Chondrocyte (in vitro differentiated cells): ENCODE measurements at places on chromosomes 2 and 18. TPM values are rescaled to one million over a fixed set of nuclear protein-coding genes. Genes with fewer than 3 reads are reported as not detected.

- peaks cover 12% of the 10 kb centered on the region for H3K27me3 ChIP-seq
- H3K36me3 ChIP-seq: no peaks in the 10 kb centered on the region
- H3K27ac ChIP-seq: no peak overlapping the region
- no peak overlapping the region for H3K4me3 ChIP-seq
- DNase-seq: no peak
Measured at GRCh38 chr2:14967729-14968128, 335.2 kb downstream of the LRATD1 start.

PLEKHH2 gene
- total RNA-seq: 4.9 to 13.7 TPM (median 5.5 TPM) in 3 replicates

DNA sequence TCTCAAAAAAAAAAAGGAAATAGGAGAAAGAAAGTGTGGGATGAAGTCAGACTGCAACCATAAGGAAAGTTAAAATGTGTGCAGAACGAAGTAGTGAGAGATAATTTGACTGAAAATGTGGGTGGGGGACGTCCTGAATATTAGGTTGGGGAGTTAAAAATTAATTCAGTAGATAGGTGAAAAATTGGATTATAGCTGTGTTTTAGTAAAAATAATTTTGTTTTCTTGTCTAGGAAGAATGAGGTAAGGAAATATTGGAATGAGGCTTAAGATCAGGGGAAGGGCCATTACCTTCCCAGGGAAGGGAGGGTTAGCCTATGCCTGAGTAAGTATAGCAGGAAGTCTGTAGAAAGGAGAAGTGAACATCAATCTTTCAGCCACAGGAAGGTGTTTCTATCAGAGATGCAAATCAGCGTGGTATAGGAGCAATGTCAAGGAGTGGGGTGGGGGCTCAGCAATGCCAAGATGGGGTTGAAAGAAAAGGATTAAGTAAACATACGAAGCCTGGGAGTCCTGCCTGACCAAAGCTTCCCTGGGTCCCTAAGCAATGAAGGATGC is 250.9 kb downstream of the PIEZO2 start:
- no peaks in the 10 kb centered on the region for H3K27me3 ChIP-seq
- no peak overlapping the region for H3K27ac ChIP-seq
- no peak overlapping the region for H3K4me3 ChIP-seq
- DNase-seq: no peak
- H3K4me1 ChIP-seq: peaks cover 36% of the 10 kb centered on the region
- H3K36me3 ChIP-seq: peaks cover 9% of the 10 kb centered on the region

GRCh38 chr2:142585785-142586184 is 291.7 kb upstream of the KYNU start:
- H3K4me1 ChIP-seq: peaks cover 5% of the 10 kb centered on the region
- no peak for DNase-seq
- no peaks in the 10 kb centered on the region for H3K36me3 ChIP-seq
- H3K27me3 ChIP-seq: no peaks in the 10 kb centered on the region
- no peak overlapping the region for H3K4me3 ChIP-seq

MYL1 gene
- not detected in 3 replicates for total RNA-seq

GRCh38 chr2:14587119-14587518 is 45.4 kb upstream of the LRATD1 start:
- no peak overlapping the region for H3K4me3 ChIP-seq
- H3K27ac ChIP-seq: no peak overlapping the region
- H3K4me1 ChIP-seq: no peaks in the 10 kb centered on the region
- no peaks in the 10 kb centered on the region for H3K36me3 ChIP-seq
- no peak for DNase-seq
- H3K27me3 ChIP-seq: peaks cover 5% of the 10 kb centered on the region

DNA sequence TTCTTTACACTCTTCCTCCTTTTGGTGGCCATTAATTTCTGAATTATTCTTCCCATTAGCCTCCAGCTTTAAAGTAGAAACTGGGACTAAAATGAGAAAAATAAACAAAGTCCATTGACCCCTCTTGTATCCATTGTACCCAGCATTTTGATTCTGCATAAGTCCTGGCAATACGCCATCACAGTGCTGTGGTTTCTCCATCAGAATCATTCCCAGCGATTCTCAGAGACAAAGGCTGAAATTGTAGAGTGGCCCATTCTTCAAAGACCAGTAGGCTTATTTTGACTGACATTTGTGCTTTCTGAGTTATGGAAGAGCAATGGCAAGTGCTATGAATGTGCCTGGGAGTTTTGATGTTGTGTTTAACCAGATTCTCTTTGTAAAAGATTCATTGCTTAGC is 199.3 kb upstream of the GALNT5 start:
- H3K27me3 ChIP-seq: no peaks in the 10 kb centered on the region
- no peak overlapping the region for H3K27ac ChIP-seq
- no peak for DNase-seq
- H3K4me3 ChIP-seq: no peak overlapping the region
- no peaks in the 10 kb centered on the region for H3K4me1 ChIP-seq
- no peaks in the 10 kb centered on the region for H3K36me3 ChIP-seq

DNA sequence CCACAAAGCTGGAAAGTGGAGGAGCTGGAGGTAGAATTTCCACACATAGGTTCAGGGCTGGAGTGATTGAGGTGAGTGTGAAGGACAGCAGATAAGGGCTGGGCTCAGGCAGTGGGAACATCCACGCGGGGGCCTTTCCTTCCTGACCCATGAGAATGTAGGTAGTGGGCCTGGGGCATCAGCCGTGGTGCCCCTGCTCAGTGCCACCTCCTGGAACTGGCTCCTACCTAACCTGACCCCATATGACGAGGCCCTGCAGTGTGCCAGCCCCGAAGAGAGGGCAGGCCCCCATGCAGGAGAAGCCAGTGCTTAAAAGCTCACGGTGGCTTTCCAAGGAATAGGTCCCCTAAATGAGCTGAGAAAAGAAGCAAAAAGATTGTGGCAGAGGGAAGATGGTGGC is 66.2 kb downstream of the HS6ST1 start:
- no peak for DNase-seq
- H3K27ac ChIP-seq: no peak overlapping the region
- H3K27me3 ChIP-seq: no peaks in the 10 kb centered on the region
- H3K36me3 ChIP-seq: no peaks in the 10 kb centered on the region

GRCh38 chr2:118021356-118021755 is 7.5 kb upstream of the CCDC93 start:
- H3K36me3 ChIP-seq: no peaks in the 10 kb centered on the region
- no peaks in the 10 kb centered on the region for H3K4me1 ChIP-seq
- no peak for DNase-seq
- no peak overlapping the region for H3K27ac ChIP-seq

ASTL gene
- not detected in 3 replicates for total RNA-seq

MERTK gene
- total RNA-seq: 3.1 to 6.4 TPM (median 3.2 TPM) in 3 replicates

VIT gene
- total RNA-seq: 0.15 to 2.6 TPM in 2 of 3 replicates, not detected in the other

MAPK4 gene
- total RNA-seq: 0.28 to 0.30 TPM in 2 of 3 replicates, not detected in the other

AQP12B gene
- total RNA-seq: not detected in 3 replicates

ACADL gene
- not detected in 3 replicates for total RNA-seq

- DNase-seq: no peak
- no peak overlapping the region for H3K27ac ChIP-seq
- no peaks in the 10 kb centered on the region for H3K27me3 ChIP-seq
- H3K4me3 ChIP-seq: no peak overlapping the region
- H3K4me1 ChIP-seq: peaks cover 36% of the 10 kb centered on the region
Measured at GRCh38 chr2:9846554-9846953, 3.3 kb downstream of the TAF1B start.

GRCh38 chr2:192030289-192030688 is 164.4 kb downstream of the TMEFF2 start:
- no peak overlapping the region for H3K4me3 ChIP-seq
- DNase-seq: no peak
- H3K4me1 ChIP-seq: no peaks in the 10 kb centered on the region
- no peaks in the 10 kb centered on the region for H3K27me3 ChIP-seq

ONECUT2 gene
- 0.05 to 0.08 TPM (median 0.05 TPM) in 3 replicates for total RNA-seq

- H3K4me3 ChIP-seq: no peak overlapping the region
- H3K27ac ChIP-seq: peak overlapping the region; percentile 95
- H3K36me3 ChIP-seq: peaks cover 16% of the 10 kb centered on the region
Measured at GRCh38 chr18:58541789-58542425, 87.0 kb downstream of the ALPK2 start.

DNA sequence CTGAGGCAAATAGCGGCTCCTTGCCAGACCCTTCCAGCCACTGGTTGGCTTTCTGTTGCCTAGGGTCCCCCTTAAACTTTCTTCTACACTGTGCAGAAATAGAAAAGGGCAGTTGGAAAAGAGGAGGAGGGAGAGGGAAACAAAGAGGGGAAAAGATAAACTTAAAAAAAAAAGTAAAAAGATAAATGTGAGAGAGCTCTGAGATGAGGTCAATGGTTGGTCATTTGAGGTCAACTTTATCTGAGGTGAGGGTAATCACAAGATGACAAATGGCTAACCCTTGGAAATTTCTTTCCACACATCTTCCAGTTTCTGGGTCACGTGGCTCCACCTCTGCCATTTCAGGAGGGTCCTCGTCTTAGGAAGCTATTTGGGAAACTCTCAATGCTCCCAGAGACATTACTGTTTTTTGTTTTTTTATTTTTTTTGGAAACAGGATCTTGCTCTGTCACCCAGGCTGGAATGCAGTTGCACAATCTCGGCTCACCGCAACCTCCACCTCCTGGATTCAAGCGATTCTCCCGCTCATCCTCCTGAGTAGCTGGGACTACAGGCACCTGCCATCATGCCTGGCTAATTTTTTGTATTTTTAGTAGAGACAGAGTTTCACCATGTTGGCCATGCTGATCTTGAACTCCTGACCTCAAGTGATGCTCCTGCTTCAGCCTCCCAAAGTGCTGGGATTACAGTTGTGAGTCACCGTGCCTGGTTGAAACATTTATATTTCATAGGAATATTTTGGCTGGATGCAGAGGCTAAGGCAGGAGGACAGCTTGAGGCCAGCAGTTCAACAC is 199.9 kb downstream of the TGIF1 start:
- no peak overlapping the region for H3K4me3 ChIP-seq
- H3K27me3 ChIP-seq: no peaks in the 10 kb centered on the region
- no peak for DNase-seq
- H3K36me3 ChIP-seq: no peaks in the 10 kb centered on the region

DNA sequence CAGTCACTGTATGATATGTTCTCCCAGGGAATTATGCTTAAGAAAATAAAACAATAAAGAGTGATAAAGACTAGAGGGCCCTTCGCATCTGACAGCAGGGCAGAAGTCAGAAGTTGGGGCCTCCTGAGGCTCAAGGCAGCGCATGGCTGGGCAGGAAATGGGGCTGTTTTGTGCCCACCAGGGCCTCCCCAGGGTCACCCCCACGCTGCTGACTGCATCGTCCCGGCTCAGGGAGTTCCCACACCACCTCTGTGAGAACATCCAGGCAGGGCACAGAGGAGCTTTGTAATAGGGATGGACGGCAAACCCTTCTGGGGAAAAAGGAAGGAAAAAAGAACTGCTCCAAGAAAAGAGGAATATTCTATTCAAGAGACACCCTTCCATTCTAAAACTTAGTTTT is 41.2 kb downstream of the PAX3 start:
- no peaks in the 10 kb centered on the region for H3K4me1 ChIP-seq
- no peak overlapping the region for H3K27ac ChIP-seq
- peaks cover 9% of the 10 kb centered on the region for H3K27me3 ChIP-seq
- H3K36me3 ChIP-seq: no peaks in the 10 kb centered on the region
- DNase-seq: no peak
- H3K4me3 ChIP-seq: no peak overlapping the region

ITM2C gene
- total RNA-seq: 114 to 215 TPM (median 208 TPM) in 3 replicates

DNA sequence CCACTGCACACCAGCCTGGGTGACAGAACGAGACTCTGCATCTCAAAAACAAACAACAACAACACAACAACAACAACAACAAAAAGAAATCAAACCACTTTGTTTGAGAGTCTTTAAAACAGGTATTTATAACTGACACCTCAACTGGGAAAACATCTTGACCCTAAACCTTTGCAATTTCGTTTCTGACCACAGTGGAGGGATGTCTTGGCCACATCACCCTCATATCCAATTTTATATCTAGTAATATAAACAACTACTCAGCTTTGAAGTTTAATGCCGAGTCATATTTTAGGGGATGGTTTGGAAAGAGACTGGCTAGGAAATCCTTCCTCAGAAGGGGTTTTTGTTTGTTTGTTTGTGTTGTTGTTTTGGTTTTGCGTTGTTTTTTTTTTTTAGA is 37.8 kb upstream of the RMDN2 start:
- no peak overlapping the region for H3K27ac ChIP-seq
- no peaks in the 10 kb centered on the region for H3K27me3 ChIP-seq
- no peaks in the 10 kb centered on the region for H3K36me3 ChIP-seq
- H3K4me3 ChIP-seq: no peak overlapping the region

KCNK3 gene
- 0.77 to 2.9 TPM (median 2.8 TPM) in 3 replicates for total RNA-seq

PDCD1 gene
- not detected in 3 replicates for total RNA-seq

DNA sequence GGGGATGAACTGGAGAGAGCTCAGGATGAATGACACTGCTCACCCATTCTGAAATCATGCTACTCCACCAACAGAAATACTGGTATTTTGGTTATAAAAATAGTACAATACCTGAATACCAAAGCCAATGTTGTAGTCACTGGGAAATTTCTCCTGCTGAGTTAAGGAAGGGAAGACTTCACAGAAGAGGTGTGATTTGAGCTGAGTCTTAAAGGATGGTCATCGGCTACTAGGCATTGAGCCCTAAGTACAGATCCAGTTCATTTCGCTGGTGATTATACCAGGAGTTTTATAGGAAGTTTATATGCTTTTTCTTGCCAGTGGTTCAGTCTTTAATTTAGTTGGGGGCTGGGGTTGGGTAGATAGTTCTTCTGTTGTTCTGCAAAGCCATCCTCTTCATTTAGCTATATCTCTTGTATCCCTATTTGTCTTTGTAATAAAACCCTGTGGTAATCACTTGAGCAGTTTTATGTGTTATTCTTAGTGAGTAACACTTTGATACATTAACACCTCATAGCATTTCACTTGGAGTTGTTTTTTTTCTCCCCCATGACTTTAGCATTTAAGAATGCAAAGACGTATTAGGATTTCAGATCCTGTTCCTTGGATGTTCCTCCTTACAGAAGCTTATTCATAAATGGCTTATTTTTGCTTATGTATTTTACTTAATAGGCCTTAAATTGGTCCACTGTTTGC is 239.9 kb upstream of the FOSL2 start:
- no peak overlapping the region for H3K4me3 ChIP-seq
- DNase-seq: no peak
- H3K4me1 ChIP-seq: peaks cover 29% of the 10 kb centered on the region
- no peaks in the 10 kb centered on the region for H3K27me3 ChIP-seq
- peaks cover 6% of the 10 kb centered on the region for H3K36me3 ChIP-seq

GRCh38 chr2:66324909-66325528 is 109.9 kb upstream of the MEIS1 start:
- H3K4me3 ChIP-seq: no peak overlapping the region
- H3K27me3 ChIP-seq: peaks cover 20% of the 10 kb centered on the region

- no peak for DNase-seq
- H3K36me3 ChIP-seq: no peaks in the 10 kb centered on the region
- H3K4me1 ChIP-seq: peaks cover 5% of the 10 kb centered on the region
- H3K27me3 ChIP-seq: no peaks in the 10 kb centered on the region
Measured at GRCh38 chr2:236351966-236352525, 87.8 kb upstream of the ASB18 start.

DNA sequence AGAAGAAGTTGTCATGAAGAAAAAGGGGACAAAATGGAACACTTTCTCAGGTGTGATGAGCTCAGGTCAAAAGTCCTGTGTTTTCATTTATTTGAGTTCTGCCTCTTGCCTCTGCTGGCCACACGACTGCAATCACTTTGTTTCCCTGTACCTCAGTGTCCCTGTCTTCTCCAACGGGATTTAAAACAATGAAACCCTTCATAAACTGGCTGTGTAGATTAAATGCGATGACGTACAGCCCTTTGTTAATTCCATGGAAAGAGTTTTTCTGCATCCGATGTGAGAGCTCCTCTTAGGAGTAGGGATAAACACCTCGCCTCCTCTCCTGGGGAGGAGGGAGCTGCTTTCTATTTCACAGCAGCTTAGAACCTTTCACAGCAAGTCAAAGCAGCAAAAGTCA is 51.5 kb upstream of the CNGA3 start:
- no peaks in the 10 kb centered on the region for H3K4me1 ChIP-seq
- H3K27me3 ChIP-seq: peaks cover 16% of the 10 kb centered on the region
- no peak overlapping the region for H3K4me3 ChIP-seq
- no peak overlapping the region for H3K27ac ChIP-seq

- H3K27ac ChIP-seq: peak overlapping the region; percentile 95
- peaks cover 17% of the 10 kb centered on the region for H3K36me3 ChIP-seq
- no peak for DNase-seq
- peaks cover 63% of the 10 kb centered on the region for H3K4me1 ChIP-seq
- no peaks in the 10 kb centered on the region for H3K27me3 ChIP-seq
Measured at GRCh38 chr2:187525163-187525900, 28.9 kb downstream of the TFPI start.
